ENCODE measurements at places on chromosomes 11 and 22.

DNA sequence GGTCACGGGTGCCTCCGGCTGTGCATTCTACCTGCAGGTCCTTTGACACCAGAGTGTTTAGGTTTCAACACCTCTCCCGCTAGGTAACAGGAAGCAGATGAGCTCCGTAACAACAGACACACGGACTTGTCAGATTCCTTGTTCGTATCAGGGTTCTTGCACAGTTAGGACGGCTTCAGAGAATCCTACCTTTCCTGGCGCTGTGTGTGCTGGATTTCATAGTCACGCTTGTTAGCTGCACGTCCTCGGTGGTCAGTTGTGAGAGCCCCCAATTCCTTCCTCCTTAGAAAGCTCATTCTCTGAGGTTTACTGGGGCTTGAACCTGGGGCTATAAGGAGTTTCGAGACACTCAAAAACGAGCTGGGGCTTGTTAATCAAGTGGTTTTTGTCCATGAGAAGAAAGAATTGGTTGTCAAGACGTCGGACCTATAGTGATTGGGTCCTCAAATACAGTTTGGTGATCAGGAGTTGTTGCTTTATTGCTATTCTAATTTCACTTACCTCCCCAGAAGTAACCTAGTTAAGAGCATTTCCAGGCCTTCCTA lies 664 bp downstream of the DDB2 start:
- DNase-seq, result peak; percentile 29

DNA sequence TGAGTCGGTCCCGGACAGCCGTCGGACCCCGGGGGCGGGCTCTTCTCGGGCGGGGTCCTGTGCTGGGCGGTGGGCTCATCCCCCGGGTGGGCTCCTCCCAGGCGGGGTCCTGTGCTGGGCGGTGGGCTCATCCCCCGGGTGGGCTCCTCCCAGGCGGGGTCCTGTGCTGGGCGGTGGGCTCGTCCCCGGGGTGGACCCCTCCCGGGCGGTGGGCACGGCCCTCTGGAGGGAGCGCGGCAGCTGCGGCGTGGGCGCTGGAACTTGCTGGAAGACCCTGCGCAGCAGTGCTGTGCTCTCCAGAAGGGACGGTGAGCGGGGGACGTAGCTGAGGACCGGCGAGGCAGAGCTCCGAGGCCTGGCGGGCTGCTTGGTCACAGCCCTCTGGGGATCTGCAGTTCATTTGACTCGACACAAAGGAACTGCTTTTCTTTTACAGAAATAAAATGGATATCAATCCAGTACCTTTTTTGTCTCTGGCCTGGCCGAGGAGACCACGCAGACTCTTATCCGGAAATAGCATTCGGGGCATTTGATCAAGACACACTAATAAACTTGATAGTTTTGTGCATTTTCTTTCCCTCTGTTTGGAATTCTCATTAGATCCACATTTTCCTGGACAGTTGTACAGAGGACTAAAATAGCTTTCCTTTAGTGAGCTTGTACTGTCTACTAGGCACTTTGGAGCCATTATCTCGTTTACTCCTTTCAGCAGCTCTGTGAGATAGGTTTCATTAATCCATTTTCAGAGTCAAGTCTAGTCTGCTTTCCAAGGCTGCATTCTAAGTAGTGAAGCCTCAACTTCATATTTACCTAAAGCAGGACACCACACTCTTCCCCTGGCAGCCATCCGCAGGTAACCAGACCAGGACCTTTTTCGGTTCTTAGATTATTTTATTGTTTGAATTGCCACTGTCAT lies 812 bp downstream of the JAM3 start:
- DNase-seq, result no peak

DNA sequence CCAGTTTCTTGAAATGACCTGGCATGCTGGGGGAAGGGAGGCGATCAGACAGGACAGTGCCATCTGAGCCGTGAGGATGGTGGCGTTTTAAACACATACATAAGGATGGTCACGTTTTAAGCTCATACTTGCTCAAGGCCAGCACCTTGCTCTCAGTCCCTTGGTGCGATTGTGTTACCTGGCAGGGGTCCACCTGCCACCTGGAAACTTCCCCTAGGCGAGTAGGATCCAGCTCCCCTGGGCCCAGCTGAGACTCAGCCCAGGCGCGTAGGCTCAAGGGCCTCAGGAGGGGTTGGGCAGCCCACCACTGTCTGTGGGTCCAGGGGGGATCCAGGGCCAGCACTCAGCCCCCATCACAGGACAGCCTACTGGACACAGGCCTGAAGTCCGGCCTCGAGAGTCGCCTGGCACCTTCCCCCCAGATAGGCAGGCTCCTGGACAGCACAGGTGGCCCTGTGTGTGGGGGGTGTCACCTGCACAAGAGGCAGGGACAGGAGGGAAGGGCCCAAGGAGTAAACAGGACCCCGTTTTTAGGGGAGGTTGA lies 185.8 kb downstream of the BRD1 start:
- DNase-seq, result no peak

- peak; percentile 72 for DNase-seq
These were observed 79.0 kb downstream of the TTC28 start for GRCh38 chr22:28600546-28601143.

DNA sequence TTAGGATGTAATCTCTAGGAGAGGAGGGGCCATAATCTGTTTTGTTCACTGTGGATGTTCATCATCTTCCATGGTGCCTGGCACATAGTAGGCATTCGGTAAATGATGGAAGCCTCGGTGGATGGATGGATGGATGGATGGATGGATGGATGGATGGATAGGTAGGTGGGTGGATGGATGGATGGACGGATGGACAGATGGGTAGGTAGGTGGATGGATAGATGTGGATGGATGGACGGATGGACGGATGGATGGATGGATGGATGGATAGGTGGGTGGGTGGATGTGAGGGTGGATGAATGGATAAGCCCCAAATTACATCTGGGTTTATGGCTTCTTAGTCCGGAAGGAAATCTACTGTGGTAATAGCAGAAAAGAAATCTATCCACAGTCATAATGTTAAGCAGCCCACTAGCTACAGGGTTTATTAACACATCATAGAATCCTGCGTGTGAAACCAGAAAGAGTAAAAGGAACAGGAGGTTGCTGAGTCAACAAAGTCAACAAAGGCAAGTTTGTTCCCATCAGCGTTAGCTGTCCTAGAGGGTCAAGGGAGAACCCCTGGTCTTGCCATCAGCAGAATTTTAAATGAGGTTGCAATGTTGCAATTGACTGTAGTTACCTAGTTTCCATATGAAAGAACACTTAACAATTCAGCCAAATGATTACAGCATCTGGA lies 82.8 kb downstream of the C11orf91 start:
- DNase-seq, result no peak

DNA sequence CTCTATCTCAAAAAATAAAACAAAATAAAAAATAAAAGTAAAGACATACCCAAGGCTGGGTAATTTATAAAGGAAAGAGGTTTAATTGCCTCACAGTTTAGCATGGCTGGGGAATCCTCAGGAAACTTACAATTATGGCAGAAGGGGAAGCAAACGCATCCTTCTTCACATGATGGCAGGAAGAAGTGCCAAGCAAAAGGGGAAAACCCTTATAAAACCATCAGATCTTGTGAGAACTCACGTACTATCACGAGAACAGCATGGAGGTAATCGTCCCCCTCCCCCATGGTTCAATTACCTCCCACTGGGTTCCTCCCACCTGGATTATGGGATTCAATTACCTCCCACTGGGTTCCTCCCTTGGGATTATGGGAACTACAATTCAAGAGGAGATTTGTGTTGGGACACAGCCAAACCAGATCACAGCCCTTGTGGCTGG lies 8.3 kb upstream of the SSTR3 start:
- DNase-seq, result no peak

GRCh38 chr11:106961518-106961917 lies 56.8 kb downstream of the GUCY1A2 start:
- no peak for DNase-seq

- no peak for DNase-seq
These were observed 132.4 kb upstream of the CHORDC1 start for GRCh38 chr11:90355200-90355599.

Measured in OCI-LY7 (cell line).